ENCODE measurements at places on chromosomes 7 and 10.

DNA sequence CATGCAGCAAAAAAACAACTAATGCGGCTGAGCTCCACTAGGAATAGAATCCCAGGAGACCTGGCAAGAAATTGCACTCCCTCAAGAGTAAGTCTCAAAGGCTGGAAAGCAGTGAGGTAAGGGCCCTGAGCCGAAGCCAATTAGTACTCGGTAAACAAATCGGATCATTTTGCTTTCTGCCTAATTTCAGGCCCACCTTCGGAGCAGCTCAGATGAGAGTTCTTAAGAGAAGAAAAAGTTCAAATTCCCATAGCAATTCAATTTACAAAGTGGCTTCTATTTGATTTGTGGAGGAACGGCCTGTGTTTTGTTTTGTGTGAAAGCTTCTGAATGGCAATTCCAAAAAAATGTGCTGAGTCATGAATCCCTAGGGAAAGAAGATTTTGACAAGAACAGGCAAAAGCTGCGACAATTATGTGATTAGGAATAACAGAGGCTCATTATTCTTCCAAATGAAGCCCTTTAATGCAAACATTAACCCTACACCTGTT lies 60.9 kb downstream of the SLC16A9 start:
- no peak for DNase-seq

GRCh38 chr7:140229591-140230515 lies 53.1 kb upstream of the KDM7A start:
- DNase-seq, result peak; percentile 47

DNA sequence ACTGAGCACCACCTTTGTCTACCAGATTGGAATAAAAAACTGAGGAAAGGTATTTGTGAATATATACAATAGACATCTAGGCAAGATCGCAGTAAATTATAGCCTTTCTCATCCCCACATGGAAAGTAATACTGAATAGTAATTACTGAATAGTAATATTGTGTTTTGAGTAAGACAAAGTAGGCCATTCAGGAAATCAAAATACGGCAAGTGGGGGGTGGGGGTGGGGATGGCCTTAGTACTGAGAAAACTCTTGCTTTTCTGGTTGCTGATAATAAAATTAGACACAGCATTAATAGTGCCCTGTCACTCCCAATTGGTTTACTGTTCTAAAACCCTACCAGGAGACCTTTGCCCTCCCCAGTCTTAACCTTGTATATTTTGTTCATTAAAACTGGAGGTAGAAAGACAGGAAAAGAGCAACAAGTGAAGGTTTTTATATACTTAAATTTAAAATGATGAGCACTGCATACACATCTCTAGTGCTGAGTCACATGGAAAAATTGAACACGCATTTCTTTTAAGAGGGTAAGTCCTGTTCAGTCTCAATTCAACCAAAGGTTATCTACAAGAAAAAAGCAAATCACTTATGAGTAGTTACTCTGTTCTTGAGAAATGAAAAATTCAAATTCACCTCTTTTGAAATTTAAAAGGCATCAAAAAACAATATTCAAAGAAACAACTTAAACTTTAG lies 65.6 kb downstream of the IGF2BP3 start:
- DNase-seq, result peak; percentile 7

- no peak for DNase-seq
Measured at GRCh38 chr7:2090526-2091520, 141.9 kb downstream of the MAD1L1 start.

DNA sequence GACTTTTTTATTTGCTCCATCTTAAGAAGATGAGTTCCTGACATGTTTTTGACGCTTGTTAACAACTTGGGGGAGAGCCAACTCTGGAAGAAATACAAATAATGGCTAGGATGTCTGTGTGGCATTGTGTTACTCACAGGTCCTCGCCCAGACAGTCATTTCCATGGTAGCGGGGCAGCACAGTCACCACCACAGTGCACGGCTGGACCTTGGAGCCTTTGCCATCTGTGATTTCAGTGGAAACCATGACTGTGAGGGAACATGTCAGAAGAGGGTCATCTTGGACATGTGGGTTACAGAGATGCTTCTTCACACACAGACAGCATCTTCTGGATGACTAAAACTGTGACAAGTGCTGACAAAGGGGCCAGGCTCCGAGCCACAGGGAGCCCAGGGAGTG lies 74.5 kb downstream of the PKD1L1 start:
- no peak for DNase-seq

DNA sequence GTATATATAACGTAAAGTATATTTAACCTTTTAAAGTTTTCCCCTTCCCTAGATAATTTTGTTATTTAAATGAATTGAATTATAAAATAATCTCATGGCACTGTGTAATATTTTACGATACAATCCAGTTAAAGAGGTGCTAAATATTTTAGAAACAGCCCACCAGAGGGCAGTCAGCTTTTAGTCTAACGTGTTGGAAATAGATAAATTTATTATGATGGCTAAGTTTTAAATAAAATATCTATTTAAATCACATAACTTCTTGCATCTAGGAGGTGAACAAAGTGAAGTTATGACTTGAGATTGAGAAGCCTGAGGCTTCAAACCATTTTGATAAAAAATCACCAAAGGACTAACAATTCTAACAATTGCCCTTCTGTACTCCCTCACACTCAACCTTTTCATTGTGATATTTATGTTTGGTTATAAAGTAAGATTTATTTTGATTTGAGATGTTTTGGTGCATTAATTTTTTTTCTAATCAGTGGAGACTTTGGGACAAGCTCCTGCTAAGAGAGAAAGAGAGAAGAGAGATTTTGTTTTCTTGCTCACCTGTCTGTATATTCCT lies 171.5 kb upstream of the SP4 start:
- no peak for DNase-seq

GRCh38 chr10:63720676-63721075 lies 199.5 kb downstream of the REEP3 start:
- no peak for DNase-seq

DNA sequence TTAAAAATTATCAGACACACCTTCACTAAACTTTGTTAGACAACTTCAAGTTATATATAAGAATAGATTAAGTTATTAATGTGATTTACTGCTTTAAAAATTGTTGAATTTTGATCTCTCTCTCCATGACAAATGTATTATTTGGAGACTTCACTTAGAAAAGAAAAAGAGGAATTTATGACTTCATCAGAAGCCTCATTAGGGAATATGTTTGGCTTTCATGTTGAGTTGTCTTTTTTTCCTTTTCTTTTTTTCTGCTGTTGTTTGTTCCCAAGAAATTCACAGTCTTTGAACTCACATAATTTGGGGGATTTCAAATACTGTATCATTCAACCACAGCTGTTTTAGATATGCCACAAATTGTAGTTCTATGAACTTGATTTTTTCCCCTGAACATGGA lies 149.5 kb downstream of the PPP1R9A start:
- no peak for DNase-seq

GRCh38 chr10:133010095-133010842 lies 67.9 kb upstream of the CFAP46 start:
- no peak for DNase-seq

DNA sequence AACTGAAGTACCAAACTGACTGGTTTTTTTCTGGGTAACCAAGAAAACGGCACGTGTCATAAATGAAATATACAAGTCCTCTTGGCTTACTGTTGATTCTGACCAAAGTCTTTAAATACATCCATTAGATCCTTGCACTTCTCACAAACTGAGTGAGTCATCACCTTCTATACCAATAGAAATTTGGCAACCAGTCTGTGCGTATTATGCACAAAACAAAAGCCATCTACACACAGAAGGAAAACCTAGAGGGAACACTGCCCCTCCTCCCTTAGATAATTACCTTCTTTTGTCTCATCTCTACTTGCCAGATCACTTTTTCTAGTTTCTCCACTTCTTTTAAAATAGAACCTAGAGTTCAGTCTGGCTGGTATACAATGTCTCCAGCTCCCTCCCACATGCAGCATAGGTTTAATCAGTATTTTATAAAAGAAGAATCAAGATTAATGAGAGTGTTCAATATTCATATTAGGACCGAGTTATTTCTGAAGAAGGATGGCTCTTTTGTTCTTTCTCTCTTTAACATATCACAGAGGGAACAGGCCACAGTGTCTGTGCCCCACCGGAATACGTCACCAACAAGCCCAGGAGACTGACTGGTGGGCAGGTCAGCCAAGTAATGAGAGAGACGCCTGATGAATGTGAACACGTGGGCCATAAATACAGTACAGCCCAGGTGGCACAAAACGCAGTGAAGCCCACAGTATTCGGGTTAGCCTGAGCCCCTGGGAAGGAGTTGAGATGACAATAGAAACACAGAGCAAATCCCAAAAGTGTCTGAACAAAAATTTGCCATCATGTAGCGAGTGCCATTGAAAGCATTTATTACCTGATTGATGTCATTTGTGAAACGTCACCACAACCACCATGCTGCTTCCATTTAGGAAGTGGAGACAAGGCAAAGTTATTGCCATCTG lies 91.3 kb downstream of the KIAA1549 start:
- DNase-seq, result no peak

DNA sequence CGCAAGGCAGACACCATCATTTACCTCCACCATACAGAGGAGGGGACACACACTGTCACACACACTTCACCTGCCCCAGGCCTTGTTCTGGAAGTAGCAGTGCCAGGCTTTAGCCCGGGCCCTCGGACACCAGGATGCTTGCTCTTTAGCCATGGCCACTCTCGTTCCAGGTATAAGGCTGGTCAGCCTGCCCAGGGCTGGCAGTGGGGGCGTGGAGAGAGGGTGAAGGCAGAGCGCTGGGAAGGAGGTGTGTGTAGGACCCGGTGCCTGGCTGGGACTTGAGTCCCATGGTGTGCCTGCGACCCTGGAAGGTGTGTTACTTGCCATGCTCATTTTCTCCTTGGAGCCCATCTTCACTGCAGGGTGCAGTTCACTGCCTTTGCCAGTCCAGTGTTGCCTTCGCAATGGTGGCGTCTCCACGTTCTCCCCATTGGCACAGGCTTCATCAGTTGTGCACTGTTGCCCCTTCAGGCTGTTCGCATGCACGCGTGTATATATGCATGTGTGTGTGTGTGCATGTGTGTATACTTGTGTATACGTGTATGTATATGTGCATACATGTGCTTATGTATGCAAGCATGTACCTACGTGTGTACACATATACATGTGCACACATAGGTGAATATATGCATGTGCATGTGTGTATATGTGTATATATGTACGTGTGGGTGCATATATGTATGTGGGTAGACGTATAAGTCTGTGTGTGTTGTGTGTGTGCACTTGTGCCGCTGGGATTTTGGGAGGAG lies 153.4 kb downstream of the CAMK1D start:
- no peak for DNase-seq

DNA sequence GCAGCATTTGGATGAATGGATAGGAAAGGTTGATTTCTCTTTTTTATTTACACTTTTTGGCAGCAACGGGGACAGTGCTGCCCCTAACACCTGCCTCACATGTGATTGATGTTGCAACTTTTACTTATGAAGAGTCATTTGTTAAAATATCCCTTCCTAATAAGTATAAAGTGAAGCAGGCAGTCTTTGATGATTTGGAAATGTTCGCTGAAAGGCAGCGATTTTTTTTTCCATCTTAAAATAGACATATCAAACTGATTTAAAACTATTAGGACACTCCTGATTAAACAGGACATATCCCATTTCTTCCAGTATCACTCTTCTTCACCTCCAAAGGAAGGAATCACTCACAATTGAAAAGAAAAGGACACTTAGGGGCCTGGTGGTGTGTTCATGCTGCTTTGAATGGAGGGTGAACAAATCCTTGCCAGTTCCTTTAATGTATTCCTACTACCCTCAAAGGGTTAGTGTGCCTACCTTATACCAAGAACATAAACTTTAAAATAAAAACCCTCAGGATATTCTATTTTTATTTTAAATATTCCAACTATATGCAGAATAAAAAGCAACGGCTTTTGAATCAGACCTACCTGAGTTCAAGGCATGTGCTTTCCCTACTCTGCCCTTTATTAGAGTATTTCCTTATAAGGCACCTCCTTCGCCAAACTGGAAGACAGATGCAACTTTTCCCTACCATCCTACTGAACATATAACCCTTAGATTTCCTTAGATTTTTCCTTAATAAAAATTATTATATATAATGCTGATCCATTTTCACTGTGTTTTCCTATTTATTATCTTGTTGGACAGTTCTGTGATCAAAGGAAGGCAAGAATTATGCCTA lies 1.1 kb downstream of the ADK start:
- no peak for DNase-seq

DNA sequence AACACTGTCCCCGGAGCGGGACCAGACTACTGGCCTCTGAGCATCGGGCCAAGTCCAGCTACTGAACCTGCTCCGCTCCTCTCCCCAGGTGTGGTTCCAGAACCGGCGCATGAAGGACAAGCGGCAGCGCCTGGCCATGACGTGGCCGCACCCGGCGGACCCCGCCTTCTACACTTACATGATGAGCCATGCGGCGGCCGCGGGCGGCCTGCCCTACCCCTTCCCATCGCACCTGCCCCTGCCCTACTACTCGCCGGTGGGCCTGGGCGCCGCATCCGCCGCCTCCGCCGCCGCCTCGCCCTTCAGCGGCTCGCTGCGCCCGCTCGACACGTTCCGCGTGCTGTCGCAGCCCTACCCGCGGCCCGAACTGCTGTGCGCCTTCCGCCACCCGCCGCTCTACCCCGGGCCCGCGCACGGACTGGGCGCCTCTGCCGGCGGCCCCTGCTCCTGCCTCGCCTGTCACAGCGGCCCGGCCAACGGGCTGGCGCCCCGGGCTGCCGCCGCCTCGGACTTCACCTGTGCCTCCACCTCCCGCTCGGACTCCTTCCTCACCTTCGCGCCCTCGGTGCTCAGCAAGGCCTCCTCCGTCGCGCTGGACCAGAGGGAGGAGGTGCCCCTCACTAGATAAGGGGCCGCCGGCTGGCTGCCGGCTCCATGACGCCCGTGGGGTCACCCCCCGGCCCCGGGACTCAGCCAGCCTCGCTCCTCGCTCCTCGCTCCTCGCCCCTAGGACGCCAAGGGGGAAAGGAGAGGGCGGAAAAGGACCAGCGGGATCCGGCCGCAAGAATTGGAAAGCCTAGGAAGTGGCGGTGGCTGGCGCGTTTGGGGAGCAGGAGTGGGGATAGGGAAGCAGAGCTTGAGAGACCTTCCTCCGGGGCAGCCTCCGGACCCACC lies 3.4 kb downstream of the EVX1 start:
- DNase-seq, result no peak

GRCh38 chr7:100157334-100158228 lies 942 bp downstream of the TRAPPC14 start:
- no peak for DNase-seq

DNA sequence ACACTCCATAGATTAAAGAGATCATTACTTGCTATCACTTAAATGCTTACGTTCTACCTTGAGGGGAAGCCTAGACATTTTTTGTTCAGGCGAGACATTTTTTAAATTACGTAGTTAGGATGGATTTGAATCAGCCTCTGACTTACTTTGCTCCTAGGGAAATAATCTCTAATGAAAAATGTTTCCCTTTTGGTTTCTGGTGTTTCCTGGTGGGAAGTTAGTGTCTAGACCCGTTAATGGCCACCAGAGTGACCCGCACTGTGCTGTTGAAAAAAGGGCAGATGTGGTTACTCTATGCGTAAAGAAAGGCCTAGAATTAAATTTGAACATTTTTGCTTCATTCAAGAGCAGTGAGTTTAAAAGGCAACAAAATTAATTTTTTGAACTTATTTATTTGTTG lies 3.8 kb downstream of the ZNF365 start:
- DNase-seq, result no peak
